ENCODE measurements at places on chromosomes 7 and 10.

- DNase-seq: no peak
Measured at GRCh38 chr7:2853147-2853546, 9.0 kb upstream of the GNA12 start.

DNA sequence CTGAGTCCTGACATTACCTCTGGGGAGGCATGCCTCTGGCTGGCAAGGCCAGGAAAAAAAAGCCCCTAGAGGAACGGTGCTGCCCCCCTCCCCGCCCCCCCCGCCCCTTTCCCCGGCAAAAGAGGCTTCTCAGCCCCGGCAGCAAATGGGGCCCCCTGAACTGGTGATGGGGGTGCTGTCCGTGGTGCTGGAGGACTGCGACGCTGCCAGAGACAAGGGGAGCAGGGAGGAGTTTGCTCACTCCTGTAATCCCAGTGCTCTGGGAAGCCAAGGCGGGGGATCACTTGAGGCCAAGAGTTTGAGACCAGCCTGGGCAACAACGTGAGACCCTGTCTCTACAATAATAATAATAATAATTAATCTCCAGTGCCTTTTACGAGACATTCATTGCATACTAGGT lies 23.7 kb downstream of the SRRM3 start:
- peak; percentile 40 for DNase-seq

GRCh38 chr7:143305423-143306070 lies 10.4 kb upstream of the CLCN1 start:
- DNase-seq: peak; percentile 85

DNA sequence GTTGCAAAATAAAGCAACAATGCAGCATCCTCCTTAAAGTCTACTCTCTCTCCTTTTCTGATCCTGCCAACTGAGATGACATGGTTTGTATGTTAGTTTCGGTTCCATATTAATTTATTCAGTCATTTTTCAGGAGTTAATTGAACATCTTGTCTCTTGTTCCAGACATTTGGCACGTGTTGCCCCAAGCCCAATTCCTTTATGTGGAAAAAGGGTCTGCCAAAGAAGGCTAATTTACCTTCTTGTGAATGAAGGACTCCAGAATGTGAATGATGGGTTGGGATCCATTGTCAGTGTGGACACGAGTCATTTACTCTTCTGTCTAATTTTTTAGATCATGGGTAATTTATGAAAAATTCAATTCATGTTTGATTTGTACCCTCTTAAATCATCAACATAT lies 350.9 kb upstream of the LRGUK start:
- no peak for DNase-seq

GRCh38 chr10:3496138-3496537 lies 288.9 kb downstream of the KLF6 start:
- no peak for DNase-seq

DNA sequence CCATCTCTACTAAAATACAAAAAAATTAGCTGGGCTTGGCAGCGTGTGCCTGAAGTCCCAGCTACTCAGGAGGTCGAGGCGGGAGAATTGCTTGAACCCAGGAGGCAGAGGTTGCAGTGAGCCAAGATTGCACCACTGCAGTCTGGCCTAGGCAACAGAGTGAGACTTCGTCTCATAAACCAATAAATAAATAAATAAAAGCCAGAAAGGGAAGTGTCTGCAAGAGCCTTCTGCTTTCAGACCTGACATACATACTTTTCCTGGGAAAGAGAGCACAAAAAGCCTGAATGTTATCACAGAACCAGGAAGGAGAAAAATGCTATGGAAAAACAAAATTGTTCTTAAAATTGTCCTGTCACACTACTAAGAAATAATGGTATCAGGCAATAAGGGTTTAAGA lies 4.1 kb upstream of the KIF5B start:
- no peak for DNase-seq

- DNase-seq: no peak
Measured at GRCh38 chr7:41928166-41928565, 225.3 kb upstream of the INHBA start.

DNA sequence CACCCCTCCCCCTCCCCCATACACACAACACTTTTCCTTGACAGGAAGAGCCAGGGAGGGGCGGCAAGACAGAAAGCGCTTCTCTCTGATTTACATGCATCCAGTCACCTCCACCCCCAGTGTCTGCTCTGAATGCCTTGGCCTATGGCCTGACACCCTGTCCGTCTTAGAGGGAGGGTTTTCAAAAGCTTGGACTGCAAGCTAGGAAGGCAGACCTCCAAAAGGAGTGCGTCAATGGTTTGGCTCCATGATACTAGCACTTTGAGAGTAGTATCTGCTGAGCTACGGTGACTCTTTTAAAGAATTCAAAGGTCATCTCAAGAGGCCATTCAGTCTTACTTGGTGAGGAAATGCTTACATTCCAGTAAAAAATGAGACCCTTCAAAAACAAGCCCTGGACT lies 20.3 kb upstream of the PAX2 start:
- DNase-seq: no peak

GRCh38 chr10:1978584-1978983 lies 241.3 kb upstream of the ADARB2 start:
- DNase-seq: no peak

- no peak for DNase-seq
Measured at GRCh38 chr7:102169651-102170392, 116.8 kb upstream of the SH2B2 start.

GRCh38 chr7:112271162-112271561 lies 64.7 kb downstream of the ZNF277 start:
- no peak for DNase-seq

GRCh38 chr7:2490181-2490651 lies 14.0 kb upstream of the GRIFIN start:
- no peak for DNase-seq

DNA sequence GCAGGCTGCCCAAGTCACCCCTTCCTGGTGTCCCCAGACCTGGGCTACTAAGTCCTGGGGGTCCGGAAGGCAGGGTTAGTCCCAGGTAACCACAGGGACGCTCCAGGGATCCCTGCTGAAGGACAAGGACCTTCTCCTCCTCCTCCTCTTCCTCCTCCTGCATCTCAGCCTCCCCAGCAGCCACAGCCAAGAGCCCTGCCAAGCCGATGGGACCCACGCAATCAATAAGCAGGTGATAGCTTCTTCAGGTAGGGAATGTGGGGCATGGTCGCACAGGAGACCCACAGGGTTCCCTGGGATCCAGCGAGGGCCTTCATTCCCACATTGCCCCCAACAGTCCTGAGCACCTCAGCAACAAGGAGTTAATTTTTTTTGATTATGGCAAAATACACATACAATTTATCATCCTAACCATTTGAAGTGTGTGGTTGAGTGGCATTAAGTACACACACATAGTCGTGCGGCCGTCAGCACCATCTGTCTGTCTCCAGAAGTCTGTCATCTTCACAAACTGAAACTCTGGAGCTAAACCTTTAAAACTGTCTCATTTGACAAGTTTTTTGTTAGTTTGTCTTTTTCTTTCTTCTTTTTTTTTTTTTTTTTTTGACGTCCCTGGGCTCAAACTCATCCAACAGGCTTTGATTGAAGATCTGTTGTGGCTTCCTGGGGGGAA lies 12.1 kb downstream of the CRYGN start:
- no peak for DNase-seq

DNA sequence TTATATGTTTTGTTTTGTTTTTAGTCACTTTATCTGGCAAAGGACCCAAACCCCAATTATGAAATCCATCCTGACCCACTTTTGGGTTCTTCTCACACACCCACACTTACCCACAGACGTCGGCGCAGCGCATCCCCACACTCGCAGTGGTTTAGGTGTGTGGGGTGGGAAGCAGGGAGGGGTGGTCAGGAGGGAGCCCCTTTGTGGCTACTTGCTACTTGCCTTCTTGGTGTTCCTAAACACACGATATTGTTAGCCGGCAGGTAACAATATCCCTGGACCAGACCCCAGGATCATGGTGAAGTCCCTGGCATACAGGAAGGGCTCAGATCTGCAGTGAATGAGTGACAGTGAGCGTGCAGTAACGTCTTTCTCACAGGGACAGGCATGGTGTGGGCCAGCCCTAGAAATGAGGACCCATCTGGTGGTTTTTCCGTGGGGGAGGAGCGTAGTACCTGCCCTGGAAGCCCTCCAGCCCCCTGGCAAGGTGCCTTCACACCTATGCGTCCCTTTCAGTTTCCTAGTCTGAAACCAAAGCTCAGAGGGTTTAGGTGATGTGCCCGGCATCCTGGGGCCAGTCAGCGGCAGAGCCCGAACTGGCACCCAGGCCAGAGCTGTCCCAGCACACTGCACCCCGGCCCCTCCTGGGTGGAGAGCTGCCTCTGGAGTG lies 4.4 kb downstream of the SPOCK2 start:
- DNase-seq: no peak

- no peak for DNase-seq
Measured at GRCh38 chr10:18576586-18576985, 74.8 kb downstream of the NSUN6 start.

DNA sequence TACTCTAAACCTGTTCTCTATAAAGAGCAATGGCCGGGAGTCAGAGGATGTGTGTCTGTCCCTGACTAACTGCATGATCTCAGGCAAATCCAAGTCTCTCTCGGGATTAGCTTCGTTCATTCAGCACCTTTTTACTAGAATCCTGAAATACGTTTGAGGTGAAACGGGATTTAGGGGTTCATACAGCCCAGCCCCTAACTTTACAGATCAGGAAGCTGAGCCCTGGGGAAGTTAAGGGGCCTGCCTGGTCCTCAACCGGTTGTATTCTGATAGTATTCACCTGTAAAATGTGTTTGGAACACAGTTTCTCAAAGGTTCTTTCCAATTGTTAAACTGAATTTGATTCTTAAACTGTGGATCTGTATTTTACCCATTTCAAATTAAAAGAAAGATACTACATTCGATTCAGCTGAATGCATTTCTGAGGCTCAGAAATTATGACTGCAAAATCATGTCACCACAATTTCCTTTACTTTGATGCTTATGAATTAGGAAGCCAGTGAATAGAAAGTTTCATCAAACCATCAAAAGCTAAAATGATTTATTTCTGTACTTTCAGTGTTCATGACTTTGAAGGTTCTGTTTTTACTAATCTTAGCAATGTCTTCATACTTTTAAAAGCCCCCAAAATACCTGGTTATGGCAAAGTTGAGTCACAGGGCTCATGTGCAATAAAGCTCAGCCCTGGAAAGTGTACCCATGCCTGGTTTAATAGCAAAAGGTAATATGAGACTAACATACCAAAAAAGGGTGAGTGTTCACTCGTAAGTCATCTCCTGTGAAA lies 28.9 kb upstream of the EZH2 start:
- no peak for DNase-seq

DNA sequence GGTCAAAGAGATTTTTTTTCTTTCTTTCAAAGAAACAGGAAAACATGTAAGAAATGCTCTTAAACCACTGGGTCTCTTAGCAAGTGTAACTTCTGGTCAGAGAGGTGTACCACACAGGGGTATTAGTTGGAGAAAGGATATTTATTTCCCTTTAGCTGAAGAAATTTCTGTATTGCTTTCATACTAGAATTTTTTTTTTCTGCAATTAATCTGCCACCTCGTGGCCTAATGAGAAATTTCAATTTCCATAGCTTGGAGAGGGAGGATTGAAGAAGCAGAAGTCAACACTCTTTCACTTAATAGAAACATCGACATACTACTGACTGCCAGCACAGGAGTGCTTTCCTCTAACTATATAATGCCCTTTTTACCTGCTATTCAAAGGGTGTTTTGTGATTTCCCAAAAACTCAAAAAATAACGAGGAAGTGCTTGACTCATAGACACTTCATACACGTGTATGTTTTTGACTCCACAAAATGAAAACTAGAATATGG lies 177.6 kb upstream of the NAMPT start:
- DNase-seq: no peak

DNA sequence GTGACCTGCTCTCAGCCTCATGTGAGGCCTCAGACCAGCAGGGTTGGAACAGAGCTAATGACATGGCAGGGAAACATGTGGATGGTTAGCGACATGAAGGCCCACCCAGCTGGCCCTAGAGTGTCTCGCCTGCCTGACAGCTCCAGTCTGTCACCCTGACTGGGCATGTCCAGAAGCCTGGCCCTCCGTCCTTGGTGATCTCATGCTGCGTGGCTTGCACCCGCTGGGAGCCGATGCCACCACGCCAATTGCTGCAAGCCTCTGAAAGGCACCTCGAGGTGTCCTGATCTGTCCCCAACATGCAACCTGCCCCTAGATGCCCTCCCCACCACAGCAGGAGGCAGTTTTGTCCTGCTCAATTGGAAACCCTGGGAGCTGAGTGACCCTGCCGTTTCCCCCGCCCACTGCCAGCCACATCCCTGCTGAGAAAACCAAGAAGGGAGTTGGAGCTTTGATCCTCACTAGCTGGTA lies 27.8 kb upstream of the RET start:
- no peak for DNase-seq

DNA sequence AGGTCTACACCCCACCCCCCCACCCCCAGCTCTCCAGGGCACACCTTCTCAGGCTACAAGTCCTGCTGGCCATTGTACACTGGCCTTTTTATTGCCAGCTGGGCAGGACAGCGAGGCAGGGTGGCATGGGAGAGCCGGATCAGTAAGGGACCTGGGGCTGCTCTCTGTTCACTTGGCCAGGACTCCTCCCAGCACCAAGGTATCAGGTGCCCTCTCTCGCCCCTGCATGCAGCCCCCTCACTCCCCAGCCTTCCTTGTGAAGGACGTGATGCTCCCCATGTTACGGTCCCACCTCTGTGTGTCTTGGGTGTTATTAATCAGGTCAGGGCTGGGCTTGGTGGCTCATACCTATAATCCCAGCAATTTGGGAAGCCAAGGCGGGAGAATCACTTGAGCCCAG lies 26.3 kb downstream of the PODXL start:
- DNase-seq: no peak

GRCh38 chr10:99730026-99730425 lies 1.9 kb downstream of the COX15 start:
- no peak for DNase-seq

DNA sequence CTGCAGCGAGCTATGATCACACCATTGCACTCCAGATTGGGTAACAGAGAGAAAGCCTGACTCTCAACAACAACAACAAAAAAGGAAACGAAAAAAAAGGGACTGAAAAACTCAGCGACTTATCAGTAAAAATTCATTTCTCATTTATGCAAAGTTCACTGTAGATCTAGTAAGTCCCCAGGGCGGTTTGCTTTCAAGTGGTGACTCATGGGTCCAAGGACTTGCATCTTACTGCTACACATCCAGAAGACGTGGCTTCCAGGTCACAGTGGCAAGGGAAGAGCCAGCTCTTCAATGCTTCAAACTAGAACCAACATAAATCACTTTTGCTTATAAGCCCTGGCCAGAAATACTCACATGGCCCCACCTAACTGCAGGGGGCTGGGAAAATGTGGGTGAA lies 178.3 kb upstream of the AUTS2 start:
- DNase-seq: no peak

GRCh38 chr7:38671911-38672905 lies 41.0 kb upstream of the AMPH start:
- DNase-seq: no peak

GRCh38 chr7:108203537-108203936 lies 73.4 kb upstream of the LAMB4 start:
- no peak for DNase-seq

GRCh38 chr10:75424571-75424970 lies 6.9 kb upstream of the LRMDA start:
- no peak for DNase-seq

DNA sequence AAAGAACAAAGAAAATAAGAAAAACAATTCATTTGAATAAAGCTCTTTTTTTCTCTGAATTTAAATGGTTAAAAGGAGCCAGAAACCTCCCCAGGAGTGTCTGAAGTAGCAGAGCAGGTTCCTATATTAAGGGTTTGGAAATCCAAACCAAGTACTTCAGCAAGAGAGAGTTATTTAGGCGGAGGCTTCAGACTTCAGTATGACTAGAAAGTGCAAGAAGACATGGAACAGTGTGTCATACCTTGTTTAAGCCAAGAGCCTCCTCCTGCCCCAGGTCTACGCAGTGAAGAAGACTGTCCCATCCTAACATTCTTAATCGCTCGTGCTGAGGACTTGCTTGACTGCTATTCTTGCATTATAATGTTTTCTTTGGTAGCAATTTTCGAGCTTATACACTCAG lies 51.3 kb downstream of the ODAD2 start:
- DNase-seq: no peak

Data from HEK293T (cell line).